ENCODE measurements at places on chromosomes 4 and X.

GRCh38 chr4:32042486-32043247 is 1322.5 kb downstream of the PCDH7 start:
- DNase-seq = no peak

DNA sequence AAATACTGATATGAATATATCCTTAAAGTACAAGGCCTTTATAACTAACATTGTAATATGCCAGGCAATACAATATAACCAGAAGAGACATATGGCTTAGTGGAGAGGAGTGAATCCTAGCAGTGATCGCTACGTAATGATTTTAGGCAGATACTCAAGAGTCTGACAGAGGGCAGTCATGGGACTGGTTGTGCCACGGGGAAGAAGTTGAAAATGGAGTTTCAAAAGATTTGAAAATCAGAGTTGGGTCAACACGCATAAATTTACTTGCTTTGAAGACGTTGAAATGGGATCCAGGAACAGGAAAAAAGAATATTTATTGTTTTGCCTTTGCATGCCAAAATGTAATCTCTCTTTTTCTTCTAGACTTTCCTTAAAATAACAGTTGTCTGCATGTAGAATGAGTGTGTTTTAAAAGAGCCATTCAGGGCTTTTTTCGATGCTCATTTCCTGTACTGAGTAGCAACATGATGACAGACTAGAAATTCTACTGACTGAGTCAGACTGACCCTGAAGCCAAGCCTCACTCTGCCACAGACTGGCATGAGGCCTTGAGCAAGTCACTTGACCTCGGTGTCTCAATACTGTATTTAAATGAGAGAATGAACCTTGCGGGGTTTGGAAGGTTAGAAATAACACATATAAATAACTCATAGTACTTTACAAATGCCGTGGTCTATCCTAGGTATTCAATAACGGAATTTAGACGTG is 8.1 kb upstream of the SMS start:
- DNase-seq = peak; percentile 86

- DNase-seq = no peak
Observed at GRCh38 chrX:74178536-74178935, 125.4 kb upstream of the ZCCHC13 start.

DNA sequence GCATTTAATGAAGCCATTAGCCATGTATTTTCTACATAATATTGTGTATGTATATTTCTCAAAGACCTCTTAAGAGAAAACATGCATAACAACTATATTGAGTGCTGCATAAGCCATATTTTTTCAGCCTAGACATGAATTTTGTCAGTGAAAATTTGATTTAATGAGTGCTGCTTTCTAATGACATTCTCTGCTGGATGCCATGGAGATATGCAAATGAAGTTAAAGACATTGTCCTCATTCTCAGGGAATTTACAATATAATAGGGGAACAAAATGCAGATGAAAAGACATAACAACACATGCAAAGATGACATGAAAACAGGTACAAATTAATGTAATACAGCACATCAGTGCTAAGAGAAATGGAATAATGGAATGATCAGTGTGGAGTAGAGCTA is 118.7 kb downstream of the ATOH1 start:
- DNase-seq = no peak

GRCh38 chr4:53855581-53856250 is 208.7 kb downstream of the CHIC2 start:
- peak; percentile 90 for DNase-seq

- DNase-seq = peak; percentile 43
Observed at GRCh38 chr4:54077812-54078211, 13.4 kb upstream of the CHIC2 start.

GRCh38 chrX:47687263-47687662 is 28.3 kb upstream of the UXT start:
- no peak for DNase-seq

- DNase-seq = no peak
Observed at GRCh38 chrX:2829469-2830246, 928 bp downstream of the GYG2 start.

- DNase-seq = no peak
Observed at GRCh38 chr4:153081693-153082092, 122.5 kb upstream of the TRIM2 start.

GRCh38 chrX:48470110-48470832 is at the start of gene SLC38A5:
TSS of gene SLC38A5 (minus strand) at chrX:48470260. CDS start at chrX:48467924, 2,336 bp downstream.
- DNase-seq = no peak

- DNase-seq = no peak
Observed at GRCh38 chr4:101184668-101185067, 162.7 kb downstream of the PPP3CA start.

- no peak for DNase-seq
Observed at GRCh38 chr4:123469696-123470095, 73.1 kb downstream of the SPRY1 start.

- DNase-seq = no peak
Observed at GRCh38 chr4:55781341-55781740, 38.2 kb upstream of the EXOC1L start.

DNA sequence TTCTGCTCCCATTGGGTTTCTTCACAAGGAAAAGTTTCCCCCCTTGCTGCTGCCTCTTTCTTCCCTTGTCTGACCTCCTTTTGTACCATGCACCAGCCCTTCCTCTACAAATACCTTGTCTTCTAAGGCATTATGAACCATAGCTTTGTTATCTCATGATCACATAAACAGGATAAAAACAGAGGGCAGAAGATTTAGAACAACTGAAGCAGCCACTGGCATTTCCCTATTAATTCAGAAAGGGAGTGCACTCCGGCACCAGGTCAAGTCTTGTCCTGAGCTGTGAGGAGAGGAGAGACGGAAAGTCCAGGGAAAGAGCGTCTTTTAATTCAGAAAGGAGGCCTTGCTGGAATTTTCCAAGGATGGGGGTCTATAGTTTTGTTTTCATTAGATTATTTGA is 281.7 kb downstream of the RCHY1 start:
- no peak for DNase-seq

DNA sequence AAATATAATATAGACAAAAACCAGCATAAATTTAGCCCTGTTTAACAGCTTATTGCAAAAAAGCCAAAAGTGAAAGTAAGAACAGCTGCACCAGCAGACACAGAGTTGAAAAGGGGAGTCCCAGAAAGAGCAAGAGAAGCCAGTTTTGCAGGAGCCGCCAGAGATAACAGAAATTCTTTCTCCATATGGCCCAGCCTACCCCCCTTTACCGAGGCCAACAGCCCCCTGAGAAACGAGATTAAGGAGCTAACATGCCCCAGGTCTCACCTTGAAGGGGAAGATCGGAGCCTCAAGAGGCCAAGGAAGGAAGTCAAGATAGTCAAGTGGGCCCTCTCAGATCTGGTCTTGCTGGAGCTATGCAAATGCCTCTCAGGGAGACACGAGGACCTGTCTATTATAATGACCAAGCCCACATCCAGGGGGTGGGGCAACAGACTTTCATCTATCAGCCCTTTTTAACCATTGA is 4.8 kb downstream of the ACOX3 start:
- no peak for DNase-seq

DNA sequence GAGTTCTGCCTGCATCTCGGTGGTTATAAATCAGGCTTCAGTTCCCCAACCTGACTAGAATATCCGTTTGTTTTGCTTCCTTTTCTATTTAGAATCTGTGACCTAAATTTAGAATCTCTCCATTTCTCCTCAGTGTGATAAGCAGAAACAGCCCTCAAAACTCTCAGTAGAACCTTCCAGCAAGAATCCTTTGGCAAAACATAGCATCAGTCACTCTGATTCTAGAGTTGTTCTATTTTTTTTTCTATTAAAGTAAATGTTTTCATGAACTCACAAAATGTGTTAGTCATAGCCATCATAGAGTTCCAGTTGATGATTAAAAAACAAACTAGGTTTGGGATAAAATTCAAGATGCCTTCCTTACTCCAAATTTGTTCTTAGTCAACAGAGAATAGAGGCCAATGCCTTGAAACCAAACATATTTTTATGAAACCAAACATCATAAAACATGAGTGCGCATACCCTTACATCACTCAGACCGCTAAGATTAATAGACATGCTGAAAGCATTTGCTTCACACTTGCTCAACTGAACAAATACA is 13.2 kb upstream of the C1QTNF7 start:
- peak; percentile 80 for DNase-seq

DNA sequence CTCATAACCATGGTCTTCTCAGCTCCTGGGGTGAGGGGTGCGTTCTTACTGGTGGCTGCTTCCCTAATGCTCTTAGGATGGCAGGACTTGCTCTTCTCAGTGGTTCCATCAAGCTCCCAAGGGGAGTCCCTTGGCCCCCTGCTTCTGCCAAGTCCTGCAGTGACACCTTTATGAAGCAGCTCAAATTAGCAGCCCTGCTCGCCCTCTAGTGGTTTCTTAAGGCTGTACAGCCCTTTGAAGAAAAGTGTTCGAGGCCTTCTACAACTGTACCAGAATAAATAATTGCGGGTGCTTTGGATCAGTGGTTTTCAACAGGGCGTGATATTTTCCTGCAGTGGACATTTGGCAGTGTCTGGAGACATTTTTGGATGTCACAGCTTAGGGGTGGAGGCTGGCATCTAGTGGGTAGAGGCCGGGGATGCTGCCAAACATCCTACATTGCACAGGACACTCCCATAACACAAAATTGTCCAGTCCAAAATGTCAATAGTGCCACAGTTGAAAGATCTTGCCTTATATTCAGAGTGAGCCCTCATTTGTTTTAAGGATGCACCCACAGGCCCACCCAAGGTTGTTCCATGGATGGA is 204.7 kb upstream of the S100G start:
- DNase-seq = peak; percentile 39

Measured in fibroblast of skin of scalp (primary cell).